Karpas-422 (cell line): ENCODE measurements at places on chromosomes 16 and 17.

- no peak for DNase-seq
Observed at GRCh38 chr16:54651440-54652195, 279.0 kb upstream of the IRX5 start.

- DNase-seq = no peak
Observed at GRCh38 chr17:20191056-20191455, 181.9 kb downstream of the SPECC1 start.

DNA sequence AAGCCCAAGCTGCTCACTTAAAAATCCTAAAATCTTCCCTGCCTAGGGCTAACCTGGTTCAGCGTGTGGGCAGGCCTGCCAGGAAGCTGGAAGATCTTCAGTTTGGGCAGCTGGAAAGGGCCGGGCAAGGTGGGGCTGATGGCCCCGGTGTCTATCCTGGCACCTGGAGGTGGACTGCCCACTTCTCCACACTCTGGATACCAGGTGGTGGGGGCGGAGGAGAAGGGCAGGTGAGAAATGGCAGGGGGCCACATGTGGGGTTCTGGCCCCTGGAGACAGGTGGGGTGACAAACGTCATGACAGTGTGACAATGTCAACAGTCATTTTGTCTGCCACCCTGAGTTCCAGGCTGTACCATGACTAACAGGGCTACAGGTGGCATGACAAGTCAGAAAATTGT lies 78.5 kb upstream of the C16orf82 start:
- no peak for DNase-seq

DNA sequence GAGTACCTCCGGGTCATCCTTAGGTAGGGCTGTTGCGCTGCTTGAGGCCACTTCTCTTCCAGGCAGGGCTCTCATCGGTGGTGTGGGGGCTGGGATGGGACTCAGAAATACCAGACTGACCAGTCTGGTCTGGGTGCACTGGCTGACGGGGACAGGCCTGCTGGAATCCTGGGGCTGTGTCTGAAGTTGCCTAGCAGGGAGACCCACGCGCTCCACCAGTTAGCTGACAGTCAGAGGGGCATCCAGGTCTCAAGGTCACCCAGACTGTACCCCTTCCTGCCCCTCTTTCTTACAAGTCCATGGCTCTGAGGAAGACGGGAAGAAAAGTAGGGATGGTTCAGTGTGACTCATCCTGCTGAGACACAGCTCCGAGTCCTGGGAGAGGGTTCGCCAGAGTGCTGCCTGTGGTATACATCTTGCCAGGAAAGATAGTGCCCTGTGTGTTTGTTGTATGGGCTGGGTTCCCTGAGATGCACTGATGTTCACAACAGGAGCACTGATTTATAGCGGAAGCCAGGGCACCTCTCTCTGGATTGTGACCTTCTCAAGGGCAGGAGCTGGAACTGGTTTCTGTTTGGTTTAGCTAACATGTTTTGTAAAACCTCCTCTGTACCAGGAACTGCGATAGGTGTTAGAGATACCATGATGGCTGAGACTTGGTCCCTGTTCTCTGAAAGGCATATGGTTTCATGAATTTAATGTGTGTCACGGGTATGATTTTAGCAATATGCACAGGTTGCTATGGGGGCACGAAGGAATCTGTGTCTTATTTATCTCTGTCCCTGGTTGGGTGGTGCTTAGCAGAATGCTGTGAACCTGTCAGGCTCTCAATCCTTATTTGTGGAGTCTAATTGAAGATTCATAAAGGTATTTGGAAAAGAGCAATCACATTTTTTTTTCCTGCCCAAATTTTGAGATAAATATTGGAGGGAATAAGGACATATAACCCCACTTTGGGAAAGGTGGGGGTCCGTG lies 97.5 kb downstream of the OR1D5 start:
- no peak for DNase-seq

- DNase-seq = peak; percentile 67
Observed at GRCh38 chr17:38628441-38628840, 22.7 kb upstream of the SRCIN1 start.

- DNase-seq = peak; percentile 39
Observed at GRCh38 chr16:4556112-4556511, at the start of gene C16orf96. Gene C16orf96 (plus strand): TSS chr16:4556340. CDS start chr16:4556490, 150 bp downstream.

DNA sequence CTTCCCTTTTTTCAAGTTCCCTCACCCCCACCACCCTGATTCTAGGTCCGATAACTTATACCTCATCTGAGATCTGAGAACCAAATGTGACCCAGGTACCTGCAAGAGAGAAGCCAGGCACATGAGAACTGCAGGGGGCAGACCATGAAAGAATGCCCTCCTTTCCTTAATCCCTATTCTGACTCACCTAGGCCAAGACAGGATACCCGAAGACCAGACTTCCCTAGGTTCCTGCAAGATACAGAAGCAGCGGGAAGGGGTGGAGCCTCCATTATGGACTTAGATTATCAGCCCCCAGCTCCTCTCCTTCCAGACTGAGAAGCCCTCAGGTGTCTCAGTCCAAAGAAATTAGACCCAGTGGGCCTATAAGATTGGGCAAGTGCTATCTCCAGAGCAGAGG lies 2.1 kb downstream of the KCNAB3 start:
- DNase-seq = no peak

- DNase-seq = no peak
Observed at GRCh38 chr17:45240905-45241327, 19.2 kb downstream of the FMNL1 start.

DNA sequence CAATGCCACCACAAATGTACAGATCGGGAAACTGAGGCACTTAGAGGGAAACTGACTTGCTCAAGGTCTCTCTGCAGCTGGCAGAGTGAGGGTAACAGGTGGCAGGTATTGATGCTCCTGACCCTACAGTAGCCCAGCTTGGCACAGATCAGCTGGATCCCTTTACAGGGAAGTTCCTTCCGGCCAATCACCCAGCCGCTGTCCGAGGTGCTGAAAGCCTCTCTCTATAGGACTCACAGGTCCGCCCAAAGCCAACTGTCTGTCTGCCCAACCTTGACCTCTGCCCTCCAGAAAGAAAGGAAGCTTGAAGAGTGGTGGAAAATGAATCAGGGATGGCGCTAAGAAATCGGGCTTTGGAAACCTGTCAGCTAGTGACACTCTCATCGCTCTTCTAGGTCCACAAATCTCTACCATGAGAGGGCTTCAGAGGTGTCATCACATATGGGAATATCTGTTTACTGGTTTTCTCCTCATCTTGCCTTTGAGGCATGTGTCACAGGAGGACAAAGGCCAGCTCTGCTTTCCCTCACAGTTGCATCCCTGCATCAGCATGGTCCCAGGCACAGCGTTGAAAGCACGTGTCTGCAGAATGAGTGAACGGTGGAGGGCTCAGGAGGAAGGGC lies 246.2 kb downstream of the KATNIP start:
- DNase-seq = peak; percentile 66

DNA sequence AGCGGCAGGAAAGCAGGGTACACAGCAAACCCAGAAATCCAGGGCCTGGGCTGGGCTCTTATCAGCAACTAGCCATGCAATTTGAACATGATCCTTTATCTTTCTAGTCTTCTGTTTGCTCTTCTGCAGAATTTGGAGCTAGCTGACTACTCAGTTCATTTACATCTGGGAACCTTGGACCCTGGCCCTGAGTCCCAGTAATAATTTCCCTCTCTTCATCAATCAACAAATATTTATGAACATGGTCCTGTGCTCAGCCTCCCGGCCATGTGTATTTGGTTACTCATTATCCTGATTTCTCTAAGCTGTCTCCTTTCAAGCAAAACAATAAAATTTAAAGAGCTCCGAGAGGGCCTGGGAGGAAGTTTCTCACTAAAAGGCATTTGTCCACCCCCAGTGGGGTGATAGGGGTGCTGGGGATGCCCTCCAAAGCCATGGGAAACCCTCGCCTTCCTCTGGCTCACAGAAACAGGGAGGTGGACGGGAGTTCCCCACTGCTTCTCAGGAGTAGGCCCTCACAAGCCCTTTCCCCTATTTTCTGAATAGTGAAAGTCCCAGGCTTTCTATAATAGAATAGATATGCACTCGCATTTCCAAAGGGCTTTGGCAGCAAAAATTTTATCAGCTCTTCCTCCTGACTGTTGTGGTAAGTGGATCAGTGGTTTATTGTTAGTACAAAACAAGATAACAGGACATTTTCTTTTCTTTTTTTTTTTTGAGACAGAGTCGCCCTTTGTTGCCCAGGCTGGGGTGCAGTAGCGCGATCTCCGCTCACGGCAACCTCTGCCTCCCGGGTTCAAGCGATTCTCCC lies 6.9 kb upstream of the WDR59 start:
- DNase-seq = no peak

DNA sequence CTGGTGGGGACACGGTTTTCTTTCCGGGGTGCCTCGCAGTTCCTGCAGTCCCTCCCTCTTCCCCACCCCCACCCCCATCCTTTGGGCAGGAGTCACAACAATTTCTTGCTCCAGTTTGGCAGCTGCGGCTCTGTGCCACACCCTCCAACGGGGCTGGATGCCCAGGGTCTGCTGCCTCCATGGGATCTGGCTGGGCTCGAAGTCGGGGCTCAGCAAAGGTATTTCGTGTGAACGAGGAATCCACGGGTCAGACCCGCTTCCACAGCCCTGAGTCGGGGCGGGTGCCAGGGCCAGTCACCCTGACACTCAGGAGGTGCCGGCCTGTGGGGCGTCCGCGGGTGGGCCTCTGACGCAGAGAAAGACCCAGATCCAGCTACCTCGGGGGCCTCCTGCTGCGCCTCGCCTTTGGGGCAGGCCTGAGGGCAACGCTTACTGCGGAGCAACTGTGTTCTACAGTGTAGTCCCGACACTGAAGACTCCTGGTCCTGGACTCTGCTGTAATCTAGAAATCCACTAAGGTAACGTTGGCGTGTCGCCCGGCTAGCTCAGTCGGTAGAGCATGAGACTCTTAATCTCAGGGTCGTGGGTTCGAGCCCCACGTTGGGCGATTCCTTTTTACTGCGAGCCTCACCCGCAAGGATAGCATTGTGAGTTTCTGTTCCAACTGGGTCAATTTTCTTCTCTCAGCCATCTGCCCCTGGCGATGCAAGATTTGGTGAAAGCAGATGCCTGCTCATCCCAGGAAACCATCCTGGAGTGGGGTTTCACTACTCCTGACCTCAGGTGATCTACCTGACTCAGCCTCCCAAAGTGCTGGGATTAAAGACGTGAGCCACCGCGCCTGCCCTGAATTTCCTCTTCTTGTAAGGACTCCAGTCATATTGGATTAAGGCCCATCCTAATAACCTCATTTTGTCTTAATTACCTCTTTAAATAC lies 12.6 kb upstream of the OR1F1 start:
- peak; percentile 76 for DNase-seq

DNA sequence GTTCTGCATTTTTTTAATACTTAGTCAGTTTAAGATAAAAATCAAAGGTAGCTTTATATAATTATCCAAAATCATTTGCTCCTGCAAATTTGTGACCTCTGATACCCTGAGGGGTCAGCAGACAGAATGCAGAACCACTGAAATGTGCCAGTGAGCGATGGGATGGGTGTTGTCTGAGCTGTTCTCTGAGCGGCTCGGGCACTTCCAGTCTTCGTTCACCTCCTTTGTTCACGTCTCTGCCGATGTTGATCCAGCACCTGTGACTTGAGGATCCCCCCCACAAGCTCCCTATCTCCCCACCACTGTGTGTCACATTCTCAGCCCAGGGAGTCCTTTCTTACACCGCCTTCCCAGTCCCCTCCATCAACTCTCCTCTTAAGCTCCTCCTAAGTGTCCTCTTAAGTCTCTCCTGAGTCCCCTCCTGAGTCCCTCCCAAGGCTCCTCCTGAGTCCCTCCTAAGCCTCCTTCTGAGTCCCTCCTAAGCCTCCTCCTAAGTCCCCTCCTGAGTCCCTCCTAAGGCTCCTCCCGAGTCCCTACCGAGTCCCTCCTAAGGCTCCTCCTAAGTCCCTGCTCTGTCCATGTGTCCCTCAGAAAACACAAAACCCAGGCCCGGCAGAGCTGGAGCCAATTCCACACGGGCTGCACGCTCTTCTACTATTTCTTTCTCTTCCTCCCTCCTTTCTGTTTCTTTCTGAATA lies 47.5 kb downstream of the RNF213 start:
- no peak for DNase-seq

- no peak for DNase-seq
Observed at GRCh38 chr16:68232335-68232734, 3.6 kb downstream of the ESRP2 start.

- DNase-seq = no peak
Observed at GRCh38 chr17:59508999-59509625, 56.3 kb upstream of the DHX40 start.

DNA sequence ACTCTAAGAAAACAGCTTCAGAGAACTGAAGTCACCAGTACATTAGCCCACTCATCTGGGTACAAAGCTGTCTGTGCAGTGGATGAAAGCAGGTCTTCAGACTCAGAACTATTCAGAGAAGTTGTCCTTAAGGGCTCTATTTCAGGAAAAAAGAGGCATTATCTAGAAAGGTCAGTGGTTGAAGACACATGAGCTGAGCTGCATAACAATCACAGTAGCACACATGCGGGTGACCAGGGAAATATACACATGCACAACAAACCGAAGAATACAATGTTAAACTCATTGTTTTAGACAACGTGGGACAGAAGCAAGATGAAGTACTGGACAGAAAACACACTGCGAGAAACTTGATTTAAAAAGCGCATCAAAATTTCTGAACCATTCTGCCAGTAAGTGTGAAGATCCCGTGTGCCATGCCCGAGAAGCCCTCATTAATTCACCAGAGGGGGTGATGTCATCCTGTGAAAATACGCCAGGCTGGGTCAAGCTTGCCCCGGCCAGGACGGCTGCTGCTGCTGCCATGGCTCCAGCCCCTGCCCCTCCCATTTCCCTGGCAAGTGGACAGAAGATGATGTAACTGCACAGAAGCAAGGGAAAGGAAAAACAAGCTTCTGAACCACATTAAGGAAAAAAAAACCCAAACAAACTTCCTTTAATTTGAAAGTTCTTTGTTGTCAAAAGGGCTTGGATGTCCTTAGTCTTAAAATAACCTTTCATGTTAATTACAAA lies 10.1 kb downstream of the DYNC1LI2 start:
- no peak for DNase-seq

DNA sequence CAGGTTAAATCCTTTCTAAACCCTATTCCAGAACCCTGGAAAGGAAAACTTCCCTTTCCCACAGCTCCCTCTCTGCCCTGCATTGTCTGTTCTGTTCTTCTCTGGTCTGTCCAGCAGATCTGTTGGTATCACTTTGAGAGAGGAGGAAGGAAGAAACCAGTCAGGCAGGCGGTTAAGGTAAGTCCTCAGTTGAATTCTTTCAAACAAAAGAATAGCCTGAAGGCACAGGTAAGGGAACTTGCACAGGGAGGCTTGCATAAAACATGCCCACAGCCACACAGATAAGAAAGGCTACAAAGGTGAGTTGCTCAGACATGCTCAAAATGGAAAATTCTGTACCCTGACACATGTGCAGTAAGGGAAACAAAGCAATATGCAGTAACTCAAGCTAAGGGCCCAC lies 595.7 kb upstream of the CDH5 start:
- no peak for DNase-seq

- no peak for DNase-seq
Observed at GRCh38 chr16:2335286-2335895, 5.1 kb downstream of the ABCA3 start.

- DNase-seq = no peak
Observed at GRCh38 chr16:9365370-9365728, 273.9 kb downstream of the HAPSTR1 start.

DNA sequence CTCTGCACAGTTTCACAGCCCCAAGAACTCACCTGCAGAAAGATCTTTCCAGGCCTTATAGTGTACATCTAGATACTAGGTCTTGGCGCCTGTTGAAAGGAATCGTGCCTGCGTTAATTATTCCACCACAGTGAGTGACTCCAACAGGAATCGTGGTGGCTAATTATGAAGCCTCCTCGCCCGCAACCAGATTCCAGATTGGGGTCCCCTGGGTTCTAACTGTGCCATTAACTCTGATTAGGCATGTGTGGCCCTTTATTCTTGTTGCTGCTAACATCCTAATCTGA lies 295.3 kb upstream of the MAF start:
- DNase-seq = no peak

- DNase-seq = no peak
Observed at GRCh38 chr16:3026609-3027488, 3.0 kb downstream of the THOC6 start.
